ENCODE measurements at places on chromosomes 4 and X.

GRCh38 chrX:15194146-15194545 is 75.7 kb downstream of the ASB9 start:
- DNase-seq, result no peak

DNA sequence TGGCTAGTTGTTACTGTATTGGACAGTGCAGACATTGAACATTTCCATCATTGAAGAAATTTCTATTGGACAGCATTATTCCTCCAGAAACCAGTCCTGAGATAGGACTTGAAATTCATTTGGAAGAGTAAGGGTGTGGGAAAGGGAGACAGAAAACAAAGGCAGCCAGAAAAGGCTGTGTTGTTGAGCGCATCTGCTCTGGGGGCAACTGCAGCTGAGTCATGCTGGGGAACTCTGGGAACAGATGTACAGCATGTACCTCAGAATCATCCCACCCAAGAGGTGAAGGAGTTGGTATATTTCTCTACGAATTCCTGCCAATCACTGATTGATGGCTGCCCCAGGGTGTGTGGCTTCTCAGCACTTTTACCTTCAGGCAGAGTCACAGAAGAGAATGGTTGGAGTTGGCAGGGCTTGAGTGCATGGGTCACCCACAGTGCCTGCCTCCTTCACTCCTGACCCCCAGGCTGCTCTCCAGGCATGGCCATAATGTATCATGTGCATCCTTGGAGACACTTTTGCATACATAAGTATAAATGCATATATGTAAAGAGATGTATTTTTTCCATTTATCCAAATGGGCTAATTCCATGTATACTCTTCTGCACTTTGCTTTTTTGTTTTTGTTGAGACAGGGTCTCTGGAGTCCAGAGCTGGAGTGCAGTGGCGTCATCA is 39.4 kb downstream of the GEMIN8 start:
- DNase-seq, result no peak

DNA sequence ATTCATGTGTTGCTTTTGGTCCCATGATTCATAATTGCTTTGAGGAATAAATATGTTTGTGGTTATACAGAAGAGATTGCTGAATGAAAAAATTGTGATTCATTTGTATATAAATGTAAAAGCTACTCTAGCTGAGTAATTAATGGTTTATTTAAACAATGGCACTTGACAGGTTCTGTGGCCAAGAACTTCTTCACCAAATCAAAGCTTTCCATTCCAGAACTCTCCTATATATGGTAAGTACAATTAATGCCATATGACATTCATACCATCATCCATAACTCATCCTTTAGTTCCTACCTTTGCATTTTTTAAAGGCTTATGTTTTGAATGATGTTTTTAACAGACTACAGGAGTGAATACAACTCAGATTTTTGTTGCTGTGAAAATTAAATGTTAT is 105.8 kb downstream of the REPS2 start:
- DNase-seq, result no peak

DNA sequence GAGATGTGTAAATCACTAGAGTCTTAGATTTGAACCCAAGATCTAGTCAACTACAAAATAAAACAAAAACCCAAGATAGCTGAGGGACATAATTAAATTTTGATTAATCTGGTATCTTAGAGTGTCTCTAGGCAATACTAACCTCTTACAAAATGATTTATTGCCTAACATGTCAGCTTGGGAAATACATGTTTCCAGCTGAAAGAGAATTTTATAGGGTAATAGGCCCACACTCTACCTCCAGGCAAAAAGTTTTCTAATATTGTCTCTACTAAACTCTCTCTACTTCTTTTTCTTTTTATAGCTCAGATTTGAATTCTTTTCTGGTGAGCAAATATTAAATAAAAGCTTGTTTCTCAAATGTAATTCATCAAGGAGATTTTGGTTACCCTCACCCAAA is 263.2 kb downstream of the IL15 start:
- no peak for DNase-seq

DNA sequence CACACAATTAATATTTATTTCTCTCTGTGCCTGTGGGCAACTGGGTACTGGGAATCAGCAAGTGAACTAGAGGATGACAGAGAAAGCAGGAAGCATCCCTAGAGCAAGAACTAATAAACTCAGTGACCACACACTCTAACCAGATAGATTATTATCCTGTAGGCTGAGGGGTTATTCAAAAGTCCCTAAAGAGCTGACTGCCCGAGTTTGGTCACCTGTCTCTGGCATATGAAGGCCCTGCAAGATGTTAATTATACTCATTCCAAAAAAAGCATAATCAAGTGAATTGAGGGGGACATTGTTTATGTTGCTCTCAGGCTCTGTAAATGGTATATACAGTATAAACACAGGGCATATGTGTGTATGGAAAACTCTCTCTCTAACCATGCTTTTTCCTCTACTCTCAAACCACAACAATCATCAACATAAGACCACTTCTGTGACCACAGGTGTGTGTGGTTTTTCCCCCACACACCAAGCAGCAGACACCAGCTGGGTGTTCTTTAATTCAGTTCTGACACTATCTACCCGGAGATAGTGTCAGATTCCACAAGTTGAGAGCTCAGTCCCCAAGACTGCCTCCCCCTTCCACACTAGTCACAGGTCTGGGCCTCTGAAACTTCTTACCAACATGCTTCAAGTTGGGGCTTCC is 6.2 kb upstream of the HPSE start:
- DNase-seq, result peak; percentile 24

GRCh38 chrX:118211891-118212816 is 95.5 kb upstream of the KLHL13 start:
- DNase-seq, result no peak

GRCh38 chr4:16351161-16351560 is 124.9 kb upstream of the TAPT1 start:
- no peak for DNase-seq
